ENCODE measurements at places on chromosomes 2 and 18.

- H3K4me3 ChIP-seq, result no peak overlapping the region
- no peak for DNase-seq
- no peak overlapping the region for H3K27ac ChIP-seq
- H3K27me3 ChIP-seq, result no peaks in the 10 kb centered on the region
These were observed 42.0 kb downstream of the NDUFA10 start for GRCh38 chr2:239983004-239983778.

- H3K4me1 ChIP-seq, result peaks cover 16% of the 10 kb centered on the region
- DNase-seq, result no peak
- no peaks in the 10 kb centered on the region for H3K27me3 ChIP-seq
- no peak overlapping the region for H3K27ac ChIP-seq
- H3K36me3 ChIP-seq, result no peaks in the 10 kb centered on the region
- no peak overlapping the region for H3K4me3 ChIP-seq
These were observed 218.0 kb downstream of the PHLPP1 start for GRCh38 chr18:62933261-62933887.

DNA sequence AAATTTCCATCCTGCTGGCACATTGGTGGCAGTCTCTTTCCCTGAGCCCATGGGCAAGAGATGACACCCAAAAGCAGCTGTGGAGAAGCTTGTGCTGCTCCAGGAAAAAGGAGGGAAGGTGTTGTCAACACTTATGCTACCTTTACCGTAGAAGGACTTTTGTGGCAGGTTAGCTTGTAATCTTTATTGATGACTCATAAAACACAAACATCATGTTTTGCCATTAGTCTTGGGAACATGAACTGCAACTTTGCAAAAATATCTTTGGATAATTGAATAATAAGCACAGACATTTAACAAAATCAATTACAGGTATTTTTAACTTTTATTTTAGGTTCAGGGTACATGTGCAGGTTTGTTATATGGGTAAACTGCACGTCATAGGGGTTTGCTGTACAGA is 33.4 kb downstream of the DRC1 start:
- no peaks in the 10 kb centered on the region for H3K27me3 ChIP-seq
- no peak for DNase-seq
- H3K36me3 ChIP-seq, result no peaks in the 10 kb centered on the region
- H3K4me3 ChIP-seq, result no peak overlapping the region
- H3K4me1 ChIP-seq, result no peaks in the 10 kb centered on the region
- no peak overlapping the region for H3K27ac ChIP-seq

GRCh38 chr2:99420031-99420430 is 69.8 kb downstream of the REV1 start:
- H3K4me3 ChIP-seq, result no peak overlapping the region
- DNase-seq, result no peak
- H3K27ac ChIP-seq, result no peak overlapping the region

DNA sequence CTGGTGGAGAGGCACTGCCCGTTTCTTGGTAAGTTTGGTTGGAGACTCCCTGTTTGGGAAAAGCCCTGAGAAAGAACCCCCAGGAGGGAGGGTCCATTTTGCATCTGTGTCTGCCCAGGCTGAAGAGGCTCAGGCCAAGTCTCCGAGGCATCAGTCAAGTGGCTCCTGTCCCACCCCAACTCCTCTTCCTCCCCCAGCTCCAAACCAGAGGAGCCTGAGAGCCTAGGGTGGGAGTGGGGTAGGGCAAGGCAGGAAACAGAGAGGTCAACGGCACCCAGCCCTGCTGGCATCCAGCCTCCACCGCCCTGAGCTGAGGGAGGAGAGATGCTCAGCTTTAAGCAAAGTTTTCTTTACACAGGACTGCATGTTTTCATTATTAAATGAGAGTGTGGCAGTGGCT is 38.2 kb downstream of the CYP27C1 start:
- no peaks in the 10 kb centered on the region for H3K36me3 ChIP-seq
- H3K4me1 ChIP-seq, result no peaks in the 10 kb centered on the region
- DNase-seq, result no peak
- no peak overlapping the region for H3K27ac ChIP-seq
- H3K4me3 ChIP-seq, result no peak overlapping the region

DNA sequence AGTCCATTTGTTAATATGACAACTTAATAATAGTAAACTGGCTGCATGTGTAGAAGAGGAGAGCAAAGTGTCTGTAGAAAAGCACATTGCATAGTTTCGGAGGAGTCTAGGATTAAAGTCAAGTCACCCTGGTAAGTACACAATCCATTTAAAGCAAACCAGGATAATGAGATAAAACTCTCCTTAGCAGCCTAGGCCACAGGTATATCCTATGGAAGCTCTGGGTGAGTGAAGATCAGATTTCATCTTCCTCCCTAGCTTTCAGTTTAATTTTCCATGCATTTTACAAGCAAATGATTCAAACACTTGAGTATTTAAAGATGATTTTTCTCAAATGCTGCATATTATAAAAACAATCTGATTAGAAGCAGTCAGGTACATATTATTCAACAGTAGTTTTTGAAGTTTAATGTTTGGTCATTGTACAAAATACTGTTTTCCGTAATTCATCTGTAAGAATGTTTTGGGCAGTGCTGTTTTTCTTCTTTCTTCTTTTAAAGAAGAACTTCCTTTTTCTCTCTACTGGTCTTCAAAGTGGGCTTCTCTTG is 10.2 kb downstream of the CERS6 start:
- no peaks in the 10 kb centered on the region for H3K27me3 ChIP-seq
- peaks cover 41% of the 10 kb centered on the region for H3K4me1 ChIP-seq
- H3K4me3 ChIP-seq, result peak overlapping the region; percentile 11
- DNase-seq, result no peak
- peak overlapping the region; percentile 55 for H3K27ac ChIP-seq
- no peaks in the 10 kb centered on the region for H3K36me3 ChIP-seq

GRCh38 chr18:32308493-32309120 is 118.8 kb downstream of the MEP1B start:
- no peaks in the 10 kb centered on the region for H3K27me3 ChIP-seq
- peaks cover 14% of the 10 kb centered on the region for H3K4me1 ChIP-seq
- no peaks in the 10 kb centered on the region for H3K36me3 ChIP-seq

DNA sequence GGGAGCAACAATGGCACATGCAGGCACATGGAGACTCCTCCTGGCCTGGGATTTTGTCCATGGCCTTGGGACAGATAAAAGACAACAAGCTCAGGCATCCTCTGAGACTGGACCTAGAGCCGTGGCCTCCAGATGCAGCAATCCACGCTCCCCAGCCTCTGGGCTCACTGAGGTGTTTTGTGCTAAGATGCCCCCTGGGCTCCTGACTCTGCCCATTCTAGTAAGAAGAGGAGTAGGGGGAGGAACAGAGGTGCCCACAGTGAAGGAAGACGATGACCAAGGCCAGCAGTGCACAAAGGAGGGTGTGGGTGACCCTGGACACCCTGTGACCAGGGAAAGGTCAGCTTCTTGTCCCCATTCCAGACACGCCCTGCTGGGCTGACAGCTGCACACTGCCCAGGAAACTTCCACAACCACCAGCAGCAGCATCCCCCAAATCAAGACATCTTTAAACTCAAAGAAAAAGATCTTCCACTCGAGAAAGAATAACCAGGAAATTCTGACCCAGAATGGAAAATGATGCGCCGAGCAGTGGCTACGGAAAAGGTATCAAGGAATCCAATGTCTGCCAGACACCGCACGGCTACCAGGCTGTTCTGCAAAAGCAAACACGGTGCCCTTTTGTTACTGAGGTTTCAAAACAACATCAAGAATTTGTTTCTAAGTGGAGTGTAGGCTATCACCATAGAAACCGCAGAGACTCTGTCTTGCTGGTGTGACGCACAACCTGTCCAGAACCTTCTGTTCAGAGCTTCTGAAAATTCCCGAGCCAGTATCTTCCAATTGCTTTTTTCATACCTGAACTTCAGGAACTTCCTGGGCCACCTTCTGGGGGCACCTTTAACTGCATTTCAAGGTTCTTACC is 65.5 kb downstream of the ZNF516 start:
- no peaks in the 10 kb centered on the region for H3K36me3 ChIP-seq
- H3K27me3 ChIP-seq, result no peaks in the 10 kb centered on the region
- H3K4me3 ChIP-seq, result no peak overlapping the region
- DNase-seq, result no peak

GRCh38 chr18:10953672-10954071 is 195.7 kb downstream of the PIEZO2 start:
- no peaks in the 10 kb centered on the region for H3K27me3 ChIP-seq
- no peak overlapping the region for H3K4me3 ChIP-seq
- H3K4me1 ChIP-seq, result no peaks in the 10 kb centered on the region
- H3K36me3 ChIP-seq, result no peaks in the 10 kb centered on the region

DNA sequence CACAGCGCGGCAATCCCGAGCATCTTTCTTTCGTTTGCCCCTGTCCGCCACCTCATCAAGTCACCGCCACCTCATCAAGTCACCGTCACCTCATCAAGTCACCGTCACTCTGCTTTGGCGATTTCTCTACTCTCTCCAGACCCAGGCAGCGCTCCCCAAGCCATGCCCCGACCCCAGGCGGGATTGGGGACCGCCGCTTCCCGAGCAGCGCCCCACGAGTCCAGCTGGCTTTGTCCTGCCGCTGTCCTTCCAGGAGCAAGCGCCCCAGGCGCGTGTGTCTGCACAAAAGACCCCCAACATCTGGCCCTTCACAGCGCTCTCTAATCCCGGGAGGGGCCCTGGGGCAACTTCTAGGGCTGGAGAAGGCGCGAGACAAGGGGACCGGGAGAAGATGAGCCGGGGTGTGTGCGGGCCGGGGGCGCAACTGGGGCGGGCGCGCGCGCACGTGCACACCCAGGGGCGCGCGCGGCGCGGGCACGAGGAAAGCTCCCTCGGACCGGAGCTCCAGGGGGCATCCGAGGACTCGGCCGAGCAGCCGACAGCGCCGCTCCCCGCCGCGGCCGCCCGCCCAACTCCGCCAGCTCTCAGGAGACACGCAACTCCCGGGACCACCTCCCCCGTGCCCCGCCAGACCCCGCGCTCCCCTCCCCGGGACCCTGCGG is 633 bp upstream of the RNF152 start:
- peak; percentile 45 for DNase-seq
- H3K4me1 ChIP-seq, result peaks cover 38% of the 10 kb centered on the region
- peak overlapping the region; percentile 84 for H3K4me3 ChIP-seq
- no peaks in the 10 kb centered on the region for H3K27me3 ChIP-seq
- no peaks in the 10 kb centered on the region for H3K36me3 ChIP-seq
- H3K27ac ChIP-seq, result peak overlapping the region; percentile 96

GRCh38 chr2:85551698-85552678 is 9.3 kb downstream of the GGCX start:
- no peak overlapping the region for H3K4me3 ChIP-seq
- no peaks in the 10 kb centered on the region for H3K27me3 ChIP-seq
- H3K36me3 ChIP-seq, result peaks cover 89% of the 10 kb centered on the region
- DNase-seq, result peak; percentile 84

DNA sequence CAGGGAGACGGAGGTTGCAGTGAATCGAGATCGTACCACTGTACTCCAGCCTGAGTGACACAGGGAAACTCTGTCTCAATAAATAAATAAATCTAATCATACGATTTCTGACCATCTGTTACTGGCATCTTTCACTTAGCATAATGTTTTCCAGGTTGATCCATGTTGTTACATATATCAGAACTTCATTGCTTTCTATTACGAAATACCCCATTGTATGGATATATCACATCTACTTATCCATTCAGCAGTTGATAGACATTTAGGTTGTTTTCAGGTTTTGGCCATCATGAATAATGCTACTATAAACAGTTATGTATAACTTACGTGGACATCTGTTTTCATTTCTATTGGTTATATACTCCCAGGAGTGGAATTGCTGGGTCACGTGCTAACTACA is 303.9 kb downstream of the PAX3 start:
- H3K27ac ChIP-seq, result no peak overlapping the region
- no peaks in the 10 kb centered on the region for H3K36me3 ChIP-seq
- no peak for DNase-seq
- no peaks in the 10 kb centered on the region for H3K4me1 ChIP-seq
- H3K27me3 ChIP-seq, result no peaks in the 10 kb centered on the region

DNA sequence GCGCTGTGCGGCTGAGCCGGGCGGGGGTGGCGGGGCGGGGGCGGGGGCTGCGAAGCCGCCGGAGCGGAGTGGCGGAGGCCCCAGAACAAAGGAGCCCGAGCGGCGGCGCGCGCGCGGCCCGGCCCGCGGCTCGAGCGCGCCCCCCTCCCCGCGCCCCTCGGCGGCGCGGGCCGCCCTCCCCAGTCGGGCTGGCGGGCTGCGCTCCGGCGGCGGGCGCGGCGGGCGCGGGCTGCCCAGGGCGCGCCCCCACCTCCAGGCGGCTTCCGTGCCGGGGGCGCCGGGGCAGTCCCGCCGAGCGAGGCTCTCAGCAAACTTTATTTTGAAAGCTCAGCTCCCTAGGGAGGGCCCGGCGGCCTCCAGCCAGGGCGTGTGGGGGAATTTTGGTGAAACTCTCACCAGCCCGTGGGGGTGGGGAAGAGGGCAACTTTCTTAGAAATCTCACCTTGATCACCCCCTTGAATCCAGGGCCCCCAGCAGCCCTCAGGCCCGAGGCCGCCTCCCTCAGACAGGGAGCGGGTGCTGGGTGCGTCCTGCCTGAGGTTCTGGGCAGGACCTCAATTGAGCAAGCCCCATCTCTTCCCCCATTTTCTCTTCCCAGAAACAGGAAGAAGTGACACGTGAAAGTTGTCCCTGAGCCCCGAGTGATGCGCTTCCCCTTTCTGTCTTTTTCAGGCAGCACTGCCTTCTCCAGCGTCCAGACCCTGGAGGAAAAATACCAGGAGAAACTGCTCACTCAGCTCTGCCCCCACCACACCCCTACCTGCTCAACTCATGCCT is 786 bp downstream of the TET3 start:
- no peaks in the 10 kb centered on the region for H3K36me3 ChIP-seq
- peaks cover 12% of the 10 kb centered on the region for H3K4me1 ChIP-seq
- peak overlapping the region; percentile 65 for H3K4me3 ChIP-seq
- H3K27me3 ChIP-seq, result no peaks in the 10 kb centered on the region
- peak; percentile 54 for DNase-seq
- peak overlapping the region; percentile 77 for H3K27ac ChIP-seq

DNA sequence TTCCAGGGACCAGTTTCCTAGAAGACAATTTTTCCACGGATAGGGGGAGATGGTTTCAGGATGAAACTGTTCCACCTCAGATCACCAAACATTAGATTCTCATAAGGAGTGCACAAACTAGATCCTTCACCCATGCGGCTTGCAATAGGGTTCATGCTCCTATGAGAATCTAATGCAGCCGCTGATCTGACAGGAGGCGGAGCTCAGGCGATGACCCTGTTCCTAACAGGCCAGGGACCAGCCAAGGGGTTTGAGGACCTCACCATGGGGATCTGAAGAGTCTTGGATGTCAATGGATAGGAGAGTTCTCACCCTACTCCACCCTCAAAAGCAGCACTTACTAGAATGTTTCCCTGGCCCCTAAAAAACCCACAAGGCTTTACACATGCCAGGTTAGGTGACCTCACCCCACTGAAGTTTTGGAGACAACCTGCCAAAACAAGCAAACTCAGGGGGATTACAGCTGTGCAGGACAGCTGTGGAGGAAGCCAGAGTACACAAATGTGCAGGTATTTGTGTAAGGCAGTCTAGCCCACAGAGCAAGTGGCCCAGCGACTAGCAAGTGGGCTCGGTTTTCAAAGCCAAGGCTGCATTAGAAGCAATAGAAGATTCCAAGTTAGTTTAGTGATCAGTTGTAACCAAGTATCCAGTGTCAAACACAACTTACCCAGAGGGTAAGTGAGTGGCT is 3.9 kb downstream of the EVA1A start:
- peaks cover 22% of the 10 kb centered on the region for H3K4me1 ChIP-seq
- H3K4me3 ChIP-seq, result no peak overlapping the region
- no peaks in the 10 kb centered on the region for H3K36me3 ChIP-seq
- H3K27ac ChIP-seq, result no peak overlapping the region
